ENCODE measurements at places on chromosomes 11 and 22.
A peak's percentile ranks its signal among the peaks of the same experiment; 100 is the strongest.

DNA sequence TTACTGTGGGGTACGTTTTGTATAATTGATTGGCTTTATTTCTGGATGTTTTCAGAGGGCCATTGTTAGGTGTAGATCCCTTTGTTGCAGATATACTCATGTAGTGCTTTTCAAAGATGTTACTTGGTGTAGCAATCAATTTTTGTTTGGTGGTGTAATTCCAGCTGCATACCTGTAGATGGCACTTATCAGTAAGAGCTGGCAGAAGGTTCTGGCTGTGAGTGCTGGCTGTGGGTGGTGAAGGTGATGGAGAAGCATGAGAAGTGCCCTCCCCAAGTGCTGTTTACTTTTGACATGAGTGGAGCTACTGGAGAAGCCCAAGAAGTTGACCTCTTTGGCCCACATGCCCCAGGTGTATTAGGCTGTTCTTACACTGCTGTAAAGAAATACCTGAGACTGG lies 1074.9 kb downstream of the FAM181B start:
- DNase-seq = peak; percentile 21

- DNase-seq = no peak
Observed at GRCh38 chr22:36226189-36226588, 13.1 kb downstream of the APOL2 start.

DNA sequence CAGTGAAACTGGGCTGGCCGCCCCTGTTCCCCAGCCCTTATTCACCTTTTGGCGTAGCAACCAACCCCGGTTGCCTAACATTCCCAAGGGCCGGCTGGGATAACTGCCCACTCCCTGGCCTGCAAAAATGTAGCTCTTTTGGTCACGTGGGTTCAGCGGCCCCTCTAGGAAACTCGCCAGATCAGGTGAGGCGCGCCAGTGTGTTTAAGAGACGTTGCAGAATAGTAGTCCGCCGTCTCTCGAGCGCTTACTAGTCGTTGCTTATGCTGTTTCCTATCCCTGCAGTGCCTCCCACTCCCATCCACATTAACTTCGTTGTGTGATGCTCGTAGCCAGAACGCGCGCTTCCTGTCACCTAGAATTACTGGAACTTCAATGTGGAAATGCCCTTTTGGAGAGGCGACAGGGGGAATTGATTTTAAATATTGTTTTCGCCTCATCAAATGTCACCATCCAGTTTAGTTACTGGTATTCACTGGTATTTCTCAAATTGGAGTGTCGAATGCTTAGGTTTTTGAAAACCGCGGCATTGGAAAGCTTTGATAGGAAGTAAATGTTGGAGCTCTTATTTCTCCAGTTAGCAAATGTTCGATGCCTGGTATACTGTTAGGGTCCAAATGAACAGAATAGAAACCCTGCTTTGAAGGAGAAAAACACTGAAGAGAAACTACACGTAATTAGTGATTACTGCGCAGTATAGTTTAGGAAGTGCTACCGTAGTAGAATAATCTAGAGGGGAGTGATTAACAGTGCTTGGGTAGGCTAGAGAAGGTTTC lies 823 bp downstream of the CEP57 start:
- DNase-seq = peak; percentile 54

- peak; percentile 90 for DNase-seq
Observed at GRCh38 chr11:2301631-2302305, at the start of the genes C11orf21 and TSPAN32. Gene C11orf21 (minus strand): TSS chr11:2301918. CDS start chr11:2301808, 110 bp downstream. Gene TSPAN32 (plus strand): TSS chr11:2302013. CDS start chr11:2302150, 137 bp downstream.

GRCh38 chr22:47206164-47206563 lies 443.7 kb downstream of the TBC1D22A start:
- DNase-seq = no peak

DNA sequence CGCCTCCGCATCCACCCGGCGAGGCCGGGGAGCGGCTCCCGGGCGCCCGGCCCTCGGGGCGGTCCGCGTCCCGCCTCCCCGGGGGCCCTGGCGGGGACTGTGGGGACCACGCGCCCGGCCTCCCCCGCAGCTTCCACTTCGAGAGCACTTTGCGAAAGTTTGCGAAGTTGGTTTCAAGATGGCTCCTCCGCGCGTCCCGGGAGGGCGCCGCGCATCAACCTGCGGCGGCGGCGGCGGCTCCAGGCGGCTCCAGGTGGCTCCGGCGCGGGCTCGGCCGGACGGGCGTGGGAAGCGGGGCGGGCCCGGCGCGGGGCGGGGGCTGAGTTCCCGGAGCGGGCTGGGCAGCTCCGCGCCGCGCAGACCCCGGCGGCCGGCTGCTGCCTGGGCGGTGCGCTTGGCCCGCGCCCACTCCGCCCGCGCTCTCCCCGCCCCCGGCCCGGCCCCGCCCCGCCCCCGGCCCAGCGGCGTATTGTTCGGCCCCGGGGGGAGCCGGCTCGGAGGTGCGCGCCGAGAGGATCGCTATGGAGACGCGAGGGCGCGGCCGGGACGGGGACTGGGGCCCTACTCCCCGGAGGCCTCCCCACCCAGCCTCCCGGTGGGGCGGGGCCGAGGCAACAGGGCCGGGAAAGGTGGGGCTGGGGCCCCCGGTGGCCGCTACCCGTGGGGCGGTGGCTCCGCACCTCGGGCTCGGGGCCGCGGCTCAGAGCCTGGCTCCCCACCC lies at the start of gene CELSR1:
TSS of gene CELSR1 (minus strand) at position 396 of the 721 bp plus-strand sequence. CDS start 450 bp downstream, outside the sequence.
- peak; percentile 78 for DNase-seq

DNA sequence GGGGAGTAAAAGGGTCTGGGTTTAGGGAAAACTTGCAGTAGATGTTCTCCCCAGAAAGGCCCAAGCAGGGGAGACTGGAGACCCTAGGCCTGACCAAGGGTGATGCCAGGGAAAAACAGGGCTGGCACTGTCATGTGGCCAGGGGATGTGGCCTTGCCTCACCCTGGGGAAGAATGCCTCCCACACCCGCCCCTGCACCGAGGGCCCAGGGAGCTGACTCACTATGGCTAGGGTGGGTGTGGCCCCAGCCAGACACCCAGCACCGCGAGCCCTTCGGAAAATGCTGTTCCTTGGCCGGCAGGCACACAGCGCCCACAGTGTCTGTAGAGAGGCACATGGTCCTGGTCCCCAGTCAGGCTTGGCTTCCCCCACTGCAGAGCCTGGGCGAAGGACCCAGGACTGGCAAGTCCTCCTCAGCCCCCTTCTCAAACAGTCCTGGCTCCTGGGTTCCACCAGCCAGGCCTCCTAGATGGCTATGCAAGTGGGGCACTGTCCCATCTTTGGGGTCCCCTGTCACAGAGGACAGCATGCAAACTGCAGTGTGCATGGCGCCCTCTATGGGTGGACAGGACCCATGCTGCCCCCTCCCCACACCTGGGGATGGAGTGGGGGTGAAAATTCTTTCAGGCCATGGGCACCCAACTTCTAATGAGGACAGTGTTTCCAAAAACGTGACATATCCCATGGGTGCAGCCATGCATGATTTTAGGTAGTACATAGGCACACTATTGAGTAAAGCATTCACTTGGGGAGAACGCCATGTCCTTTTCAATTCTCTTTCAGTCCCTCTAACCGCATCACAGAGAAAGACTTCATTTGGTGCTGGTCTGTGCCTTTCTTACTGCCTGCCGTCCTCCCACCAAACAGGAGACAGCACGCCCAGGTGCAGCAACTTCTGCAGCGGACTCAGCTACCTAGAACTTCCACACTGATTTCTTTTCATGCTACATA lies 15.2 kb downstream of the TMPRSS5 start:
- DNase-seq = peak; percentile 76

Data from suppressor macrophage (primary cell).